ENCODE measurements at places on chromosomes 5 and 9.
A peak's percentile ranks its signal among the peaks of the same experiment; 100 is the strongest.

- DNase-seq, result no peak
These were observed 313.4 kb upstream of the SLC30A5 start for GRCh38 chr5:68780299-68780955.

GRCh38 chr5:160197341-160198144 lies 31.8 kb upstream of the FABP6 start:
- DNase-seq, result no peak

- no peak for DNase-seq
These were observed 6.8 kb upstream of the QRFP start for GRCh38 chr9:130903194-130904069.

- DNase-seq, result no peak
These were observed 6.2 kb downstream of the MYORG start for GRCh38 chr9:34370335-34370969.

DNA sequence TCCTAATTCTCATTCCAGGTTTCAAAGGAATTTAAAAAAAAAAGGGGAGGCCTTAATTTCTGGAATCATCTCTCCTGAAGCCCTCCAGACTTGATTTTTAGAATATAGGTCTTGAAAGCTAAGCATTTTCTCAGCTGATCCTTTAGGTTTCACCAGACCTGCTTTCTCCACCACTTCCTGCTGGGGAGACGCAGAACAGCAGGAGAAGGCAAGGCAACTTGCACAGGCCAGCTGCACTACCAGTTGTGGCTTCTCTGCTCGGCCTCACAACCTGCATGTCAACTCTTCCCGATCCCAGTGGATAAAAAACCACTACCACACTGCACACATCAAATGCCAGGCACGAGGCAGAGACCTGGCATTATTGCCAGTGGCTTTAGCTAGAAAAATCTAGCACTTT lies 119.8 kb downstream of the SIL1 start:
- DNase-seq, result no peak

GRCh38 chr5:131593921-131594320 lies 41.1 kb downstream of the RAPGEF6 start:
- no peak for DNase-seq

- no peak for DNase-seq
These were observed 931 bp downstream of the FAM219A start for GRCh38 chr9:34457266-34458012.

DNA sequence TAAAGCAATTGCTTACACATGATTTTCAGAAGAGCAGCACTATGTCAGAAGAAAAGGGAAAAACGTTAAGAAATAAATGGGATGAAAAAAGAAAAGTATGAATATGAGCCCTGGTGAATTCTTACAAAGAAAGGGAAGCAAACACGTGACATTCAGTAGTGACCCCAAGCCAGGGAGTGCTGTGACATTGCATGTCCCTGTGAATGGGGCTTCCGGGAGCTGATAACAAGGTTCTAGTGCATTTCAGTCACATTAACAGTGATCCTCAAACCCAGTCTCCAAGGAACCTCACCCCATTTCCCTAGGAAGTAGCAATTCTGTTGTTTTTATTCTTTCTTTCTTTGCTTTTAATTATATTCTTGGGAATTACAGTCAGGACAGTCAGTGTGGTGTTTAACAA lies 27.3 kb downstream of the TMEM252 start:
- DNase-seq, result no peak

- DNase-seq, result no peak
These were observed 8.0 kb downstream of the RNF44 start for GRCh38 chr5:176529116-176529740.

- DNase-seq, result no peak
These were observed 6.7 kb downstream of the PRRT1B start for GRCh38 chr9:131552030-131552429.

DNA sequence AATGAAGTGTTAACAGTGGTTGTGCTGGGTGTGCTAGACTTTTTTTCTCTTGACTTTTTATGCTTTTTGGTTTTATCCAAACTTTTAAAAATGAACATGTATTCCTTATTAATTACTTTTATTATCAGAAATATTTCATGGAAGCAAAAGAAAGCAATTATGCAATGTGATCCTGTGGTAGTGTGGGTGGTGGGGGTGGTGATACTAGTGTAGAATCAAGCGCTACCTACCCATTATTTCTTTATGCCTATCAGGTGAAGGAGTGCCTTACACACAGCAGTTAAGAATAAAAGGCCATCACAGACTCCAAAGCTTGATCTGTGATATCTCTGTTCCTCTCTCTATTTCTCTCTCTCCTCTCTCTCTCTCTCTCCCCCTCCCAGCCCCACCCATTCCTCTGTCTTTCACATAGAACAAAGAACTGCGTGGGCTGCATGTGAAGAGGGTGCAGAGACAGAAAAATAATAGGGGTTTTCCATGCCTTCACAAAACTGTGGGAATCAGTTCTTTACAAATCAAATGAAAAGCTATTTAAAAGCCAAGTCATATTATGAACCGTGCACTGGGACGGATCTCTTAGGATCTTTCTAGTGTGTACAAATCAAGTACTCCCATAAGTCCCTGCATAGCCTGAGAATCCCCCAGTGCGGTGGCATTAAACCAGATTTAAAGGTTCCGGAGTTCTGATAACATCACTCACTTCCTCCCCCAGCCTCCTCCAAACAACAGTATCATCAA lies 351.2 kb downstream of the RAB3C start:
- DNase-seq, result peak; percentile 44

- DNase-seq, result no peak
These were observed 412.7 kb downstream of the EFNA5 start for GRCh38 chr5:107257885-107258520.

All from activated naive CD4-positive, alpha-beta T cell treated with anti-CD3 and anti-CD28 coated beads, Interleukin-2, amount 10 ng/mL, durations not matched to agents 7 days and 5 days (primary cell).